ENCODE measurements at places on chromosomes 13 and 19.

DNA sequence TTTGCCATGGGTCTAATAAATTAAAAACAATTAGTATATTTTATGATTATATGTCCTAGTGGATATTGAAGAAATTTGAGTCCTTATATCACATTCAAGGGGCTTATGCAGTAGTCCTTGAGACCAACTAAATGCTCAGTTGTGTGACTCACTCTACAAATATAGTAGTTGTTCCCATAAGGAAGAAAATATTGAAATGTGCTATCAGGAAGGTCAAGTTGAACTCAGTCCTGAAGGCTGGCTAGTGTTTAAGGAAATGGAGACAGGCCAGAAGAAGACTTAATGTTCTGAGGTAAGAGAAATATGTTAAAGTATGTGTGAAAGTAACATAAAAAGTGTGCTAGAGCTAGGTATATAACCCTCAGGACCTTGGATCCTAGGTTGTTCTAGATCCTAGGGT, 766.1 kb upstream of the GPC6 start:
- DNase-seq: no peak

- DNase-seq: no peak
Observed at GRCh38 chr13:102657630-102658029, 37.2 kb downstream of the METTL21C start.

DNA sequence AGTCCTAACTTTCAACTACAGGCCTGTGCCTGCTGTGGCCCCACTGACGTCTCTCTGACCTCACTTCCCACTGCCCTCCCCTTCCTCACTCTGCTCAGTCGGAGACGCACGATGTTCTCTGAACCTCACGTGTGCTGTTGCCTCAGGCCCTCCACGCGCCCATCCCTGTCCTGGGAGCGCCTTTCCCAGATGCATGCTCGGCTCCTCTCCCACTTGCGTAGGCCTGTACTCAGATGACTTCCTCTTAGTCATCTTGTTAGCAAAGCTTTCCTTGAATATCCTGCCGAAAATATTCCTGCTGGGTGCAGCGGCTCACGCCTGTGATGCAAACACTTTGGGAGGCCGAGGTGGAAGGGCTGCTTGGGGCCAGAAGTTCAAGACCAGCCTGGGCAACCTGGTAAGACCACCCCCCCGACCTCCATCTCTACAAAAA, 9.3 kb upstream of the SYT5 start:
- DNase-seq: peak; percentile 91

DNA sequence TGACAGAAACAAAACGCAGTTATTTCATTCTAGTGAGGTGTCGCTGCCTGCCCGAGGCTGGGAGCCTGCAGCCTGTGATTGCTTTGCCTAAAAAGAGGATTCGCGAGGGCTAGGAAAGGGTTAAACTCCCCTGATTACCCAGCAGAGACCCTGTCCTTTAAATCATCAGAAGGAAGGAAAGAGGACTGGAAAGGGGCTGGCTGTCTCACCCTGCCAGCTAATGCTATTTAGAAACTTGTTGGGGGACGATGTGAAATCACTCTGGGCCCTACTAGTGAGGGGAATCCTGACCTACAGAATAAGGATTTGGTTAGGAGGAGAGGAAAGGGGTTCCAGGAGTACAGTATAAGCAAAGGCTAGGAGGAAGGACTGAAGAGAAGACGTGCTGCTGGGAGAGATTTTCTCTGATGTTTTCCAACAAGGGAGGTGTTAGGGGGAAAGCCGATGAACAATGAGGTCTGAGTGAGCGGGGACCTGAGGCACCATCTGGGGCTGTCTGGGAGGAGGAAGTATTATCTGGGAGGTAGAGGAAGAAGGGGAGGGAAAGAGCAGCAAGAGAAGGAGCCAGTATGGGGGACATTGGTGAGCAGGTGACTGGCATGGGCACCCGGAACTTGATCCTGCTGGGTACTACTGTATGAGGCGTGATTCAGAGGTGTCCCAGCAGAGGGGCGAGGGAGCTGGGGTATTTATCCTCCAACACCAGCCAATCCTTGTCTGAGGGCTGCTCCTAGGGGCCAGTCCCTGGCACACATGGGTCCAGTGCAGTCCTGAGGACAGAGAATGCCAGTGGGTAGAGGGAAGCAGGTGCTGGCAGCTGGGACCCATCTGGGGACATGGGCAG, 55.7 kb upstream of the PTPRS start:
- DNase-seq: no peak

DNA sequence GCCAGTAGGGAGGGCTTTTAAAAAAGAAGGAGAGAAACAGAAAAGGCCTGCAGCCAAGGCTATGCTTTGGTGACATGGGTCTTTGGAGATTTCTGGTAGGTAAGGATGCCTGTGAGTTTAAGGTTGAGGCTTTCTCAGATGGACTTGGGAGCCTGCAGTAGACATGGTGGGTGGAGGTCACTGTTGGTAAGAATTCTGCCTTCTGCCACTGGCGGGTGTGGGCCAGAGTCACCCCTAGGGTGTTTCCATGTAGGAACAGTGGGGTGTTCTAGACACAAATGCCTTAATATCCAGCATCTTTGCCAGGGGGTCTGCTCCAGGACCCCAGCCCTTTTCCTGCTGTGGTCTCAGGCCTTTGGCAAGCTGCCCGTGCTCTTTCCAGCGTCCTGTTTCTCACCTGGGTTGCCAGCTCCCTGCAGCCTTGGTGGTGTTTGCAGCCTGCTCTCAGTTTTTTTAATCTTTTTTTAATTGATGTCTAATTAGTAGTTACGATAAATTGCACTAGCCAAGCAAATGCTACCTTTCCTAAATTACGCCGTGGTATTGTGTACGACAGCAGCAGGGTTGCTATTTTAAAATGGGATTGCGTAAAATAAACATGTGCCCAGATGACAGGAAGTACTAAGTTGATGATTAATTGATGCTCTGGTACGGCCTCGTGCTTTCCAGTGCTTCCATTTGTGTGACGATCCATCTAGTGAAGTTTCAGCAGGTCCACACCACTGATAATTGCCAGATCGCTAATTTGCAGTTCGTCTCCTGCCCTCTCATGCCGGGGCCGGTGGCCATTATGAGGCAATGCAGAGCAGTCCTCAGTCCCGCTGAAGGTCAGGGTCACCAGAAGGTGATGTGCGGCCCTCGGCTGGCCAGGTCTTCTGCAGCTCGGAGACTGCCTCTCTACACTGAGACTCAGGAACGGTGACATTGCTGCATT, 35.3 kb upstream of the NPAS1 start:
- peak; percentile 74 for DNase-seq

Measured in fibroblast of the aortic adventitia (primary cell).